Urinary bladder (tissue), 4 donors: ENCODE measurements at places on chromosomes 3 and 15. TPM values are rescaled to one million over a fixed set of nuclear protein-coding genes. Genes with fewer than 3 reads are reported as not detected.

Gene SEMA6D
- total RNA-seq, result 35.6 TPM

Gene LXN
- total RNA-seq, result 49.1 TPM

Gene PLSCR5
- total RNA-seq, result not detected

Gene SOX14
- total RNA-seq, result not detected

Gene GOLGA8J
- not detected for total RNA-seq

Gene SCAANT1
- not detected for total RNA-seq

Gene SLC24A5
- total RNA-seq, result 0.26 TPM

Gene ARID3B
- total RNA-seq, result 4.3 TPM

Gene FES
- total RNA-seq, result 27.0 TPM
